Activated T-cell treated with anti-CD3 and anti-CD28 coated beads for 48 hours (primary cell): ENCODE measurements at places on chromosomes 3 and 15.

- no peak for DNase-seq
Observed at GRCh38 chr3:132682201-132682600, 22.1 kb downstream of the UBA5 start.

DNA sequence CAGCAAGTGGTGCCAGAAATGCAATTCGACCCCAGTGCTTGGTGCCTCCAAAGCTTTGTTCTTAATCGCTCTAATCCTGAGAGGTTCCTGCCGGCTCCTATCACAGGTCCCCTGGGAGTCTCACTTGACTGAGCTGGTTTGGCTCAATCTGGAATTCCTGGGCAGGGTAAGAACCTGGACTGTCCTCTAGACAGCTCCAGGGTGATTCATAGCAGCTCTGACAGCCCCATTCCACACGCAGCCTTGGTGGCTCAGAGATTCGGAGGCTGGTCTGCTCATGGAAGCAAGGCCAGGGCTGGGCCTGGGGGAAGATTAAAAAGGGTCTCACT lies 37.9 kb downstream of the MYO5C start:
- no peak for DNase-seq

- no peak for DNase-seq
Observed at GRCh38 chr3:195752546-195753331, 32.0 kb downstream of the MUC20 start.

DNA sequence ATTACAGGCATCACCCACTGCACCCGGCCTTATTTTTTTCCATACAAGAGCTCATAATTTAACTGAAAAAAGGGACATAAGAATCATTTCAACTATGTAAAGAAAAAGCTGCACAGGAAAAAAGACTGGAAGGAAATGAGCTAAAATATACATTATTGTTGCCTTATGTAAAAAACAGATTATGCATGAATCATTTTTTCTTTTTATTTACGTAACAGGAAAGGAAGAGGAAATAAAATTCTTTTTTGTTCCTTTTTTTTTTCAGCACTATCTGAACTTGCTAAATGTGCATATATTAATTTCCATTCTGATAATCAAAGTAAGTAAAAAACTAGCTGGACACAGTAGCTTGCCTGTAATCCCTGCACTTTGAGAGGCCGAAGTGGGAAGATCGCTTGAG lies 12.1 kb downstream of the KIF9 start:
- DNase-seq, result no peak

DNA sequence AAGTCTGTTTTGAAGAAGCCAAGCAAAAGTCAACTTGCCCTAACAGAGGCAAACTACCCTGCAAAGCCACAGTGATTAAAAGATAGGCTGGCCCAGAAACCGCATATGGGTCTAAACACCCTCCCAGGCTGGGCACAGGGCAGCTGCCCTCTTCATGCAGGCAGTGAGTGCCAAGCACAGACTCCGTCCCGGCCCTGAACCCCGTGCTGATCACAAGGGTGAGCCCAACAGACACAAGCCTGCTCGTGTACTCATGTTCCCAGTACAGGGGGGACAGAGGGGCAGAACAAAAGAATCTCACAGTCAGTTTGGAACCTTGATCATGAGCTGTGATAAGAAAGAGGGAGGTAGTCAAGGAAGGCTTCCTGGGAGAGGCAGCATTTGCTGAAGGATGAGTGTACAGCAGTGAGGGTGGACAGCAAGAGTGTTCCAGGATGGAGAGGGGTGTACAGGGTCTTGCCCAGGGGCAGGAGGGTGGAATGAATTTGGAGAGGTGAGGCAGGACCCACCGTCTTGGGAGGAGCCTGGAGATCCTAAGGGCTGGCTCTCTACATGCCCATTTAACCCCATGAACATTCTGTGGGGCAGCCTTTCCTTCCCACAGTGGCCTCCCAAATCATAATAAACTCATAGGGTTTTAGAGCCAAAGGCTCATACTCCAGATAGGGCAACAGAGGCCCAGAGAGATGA lies 43.2 kb upstream of the PRR23E start:
- DNase-seq, result no peak
